ENCODE measurements at places on chromosomes 6 and 20. TPM values are rescaled to one million over a fixed set of nuclear protein-coding genes. Genes with fewer than 3 reads are reported as not detected.

The PRKN gene
- 4.4 TPM for total RNA-seq

The KIFC1 gene
- 10.9 TPM for total RNA-seq

The DSTN gene
- total RNA-seq, result 111 TPM

The NRN1 gene
- total RNA-seq, result 1.4 TPM

The PRDM13 gene
- not detected for total RNA-seq

The ANGPT4 gene
- 0.27 TPM for total RNA-seq

The TIAM2 gene
- total RNA-seq, result 78.4 TPM

The TPMT gene
- total RNA-seq, result 16.3 TPM

The ALDH8A1 gene
- total RNA-seq, result 0.40 TPM

The MAN1A1 gene
- total RNA-seq, result 43.7 TPM

The BMP6 gene
- total RNA-seq, result 1.7 TPM

The DDX27 gene
- total RNA-seq, result 81.7 TPM

The SCUBE3 gene
- total RNA-seq, result not detected

The NPBWR2 gene
- not detected for total RNA-seq

The ECT2L gene
- total RNA-seq, result 0.27 TPM

The PET117 gene
- total RNA-seq, result 17.6 TPM

The OR2H1 gene
- not detected for total RNA-seq

The CHRNA4 gene
- total RNA-seq, result not detected

The OR2J2 gene
- total RNA-seq, result not detected

The MCM8 gene
- 6.5 TPM for total RNA-seq

The FRK gene
- 54.3 TPM for total RNA-seq

The TNNC2 gene
- 3.5 TPM for total RNA-seq

The PRSS35 gene
- total RNA-seq, result not detected

The ADGRG6 gene
- 35.0 TPM for total RNA-seq

The DLL1 gene
- total RNA-seq, result 38.7 TPM

The MAP3K4 gene
- total RNA-seq, result 24.3 TPM

The MYT1 gene
- 0.83 TPM for total RNA-seq
